ENCODE measurements at places on chromosomes 7 and 10. TPM values are rescaled to one million over a fixed set of nuclear protein-coding genes. Genes with fewer than 3 reads are reported as not detected.

GRCh38 chr7:131610007-131610406, 53.6 kb upstream of the PODXL start:
- DNase-seq = no peak

The DNAJC12 gene
- total RNA-seq = 1.8 TPM

DNA sequence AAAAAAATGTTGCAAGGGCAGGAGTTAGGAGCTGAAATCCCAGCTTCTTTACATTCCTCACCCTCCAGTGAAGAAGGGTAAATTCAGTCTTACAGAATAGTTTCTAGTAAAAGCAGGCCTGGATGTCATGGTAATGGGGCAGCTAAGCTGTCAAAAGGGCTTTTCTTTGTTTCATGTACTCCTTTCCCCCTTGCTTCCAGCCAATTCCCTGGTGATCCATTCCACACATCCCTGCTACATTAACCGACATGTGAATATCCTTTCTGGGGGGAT, 36.0 kb downstream of the RHEB start:
- DNase-seq = no peak

GRCh38 chr10:30309403-30309802, 39.7 kb downstream of the MTPAP start:
- DNase-seq = no peak

The TMEM270 gene
- not detected for total RNA-seq
